ENCODE measurements at places on chromosomes 5 and 9.

- ATAC-seq = no peak
These were observed 18.0 kb downstream of the PAM start for GRCh38 chr5:102773133-102773532.

DNA sequence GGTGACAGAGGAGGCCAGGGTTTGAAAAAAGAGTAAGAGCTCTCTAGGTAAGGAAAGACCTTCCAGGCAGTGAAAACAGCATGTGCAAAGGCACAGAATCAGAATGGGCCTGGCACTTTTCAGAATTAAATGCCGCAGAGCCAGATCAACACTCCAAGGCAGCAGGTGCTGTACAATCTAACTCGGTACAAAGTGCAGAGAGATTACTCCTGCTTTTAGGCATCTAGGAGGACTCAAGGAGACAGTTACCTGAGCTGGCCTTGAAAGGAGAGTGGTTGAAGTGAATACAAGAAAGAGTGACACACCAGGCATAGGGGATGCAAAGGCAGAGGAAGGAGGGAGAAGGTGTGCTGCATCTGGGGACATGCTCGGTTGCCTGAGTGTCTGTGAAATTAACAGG lies 21.5 kb downstream of the HRH2 start:
- ATAC-seq = no peak

DNA sequence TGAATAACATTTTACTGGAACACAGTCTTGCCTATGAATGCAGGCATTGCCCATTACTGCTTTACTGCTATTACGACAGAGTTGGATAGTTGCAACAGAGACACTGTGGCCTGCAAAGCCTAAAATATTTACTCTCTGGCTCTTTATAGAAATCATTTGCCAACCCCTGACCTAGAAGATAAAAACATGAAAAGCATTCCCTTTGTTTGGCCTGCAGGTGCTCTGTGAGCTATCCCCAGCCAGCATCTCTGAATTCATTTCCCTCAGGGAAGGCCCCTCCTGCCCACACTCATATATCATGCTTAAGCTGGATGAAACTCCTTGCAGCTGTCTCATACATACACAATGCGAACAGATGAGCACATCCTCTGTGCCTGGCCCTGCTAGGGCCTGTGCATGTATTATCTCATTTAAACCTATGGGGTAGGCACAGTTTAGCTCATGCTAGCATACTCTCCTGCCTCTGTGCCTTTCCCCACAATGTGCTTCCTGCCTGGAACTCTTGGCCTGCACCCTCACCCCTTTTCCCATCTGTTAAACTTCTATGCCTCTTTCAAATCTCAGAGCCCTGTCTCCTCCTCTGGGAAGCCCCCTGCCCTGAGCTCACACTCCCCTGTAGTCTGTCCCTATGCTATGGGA lies 193.1 kb downstream of the PAX5 start:
- ATAC-seq = no peak

DNA sequence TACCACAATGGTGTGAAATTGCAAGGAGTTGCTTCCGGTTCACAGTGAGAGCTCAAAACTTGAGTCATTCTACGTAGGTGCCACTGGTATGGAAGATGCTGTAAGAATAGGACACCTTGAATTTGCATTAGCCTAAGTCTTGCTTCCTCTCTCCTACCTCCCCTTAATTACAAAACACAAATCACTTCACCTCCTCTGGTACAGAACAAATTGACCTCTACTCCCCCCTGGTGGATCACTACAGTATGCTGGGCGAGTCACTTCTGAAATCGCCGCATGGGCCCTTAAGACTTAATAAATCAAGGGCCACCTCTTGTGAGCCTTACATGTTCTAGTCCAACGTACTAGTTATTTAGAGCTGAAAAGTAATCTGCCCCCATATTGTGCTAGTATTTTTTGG lies 145.3 kb upstream of the SMARCA2 start:
- no peak for ATAC-seq

DNA sequence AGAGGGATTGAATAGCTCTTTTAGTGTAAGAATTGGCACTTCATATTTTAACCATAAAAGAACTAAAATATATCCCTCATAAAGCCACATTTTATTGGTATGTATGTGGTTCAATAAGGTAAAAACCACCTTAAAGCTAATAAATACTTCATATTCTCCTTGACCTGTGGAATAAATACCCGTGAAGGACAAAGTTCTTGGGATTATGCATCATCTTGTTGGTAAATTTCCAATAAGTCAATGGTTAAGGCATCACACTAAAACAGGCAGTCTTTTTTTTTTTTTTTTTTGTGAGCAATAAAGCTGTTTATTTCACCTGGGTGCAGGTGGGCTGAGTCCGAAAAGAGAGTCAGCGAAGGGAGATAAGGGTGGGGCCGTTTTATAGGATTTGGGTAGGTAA lies 161.9 kb downstream of the SNCAIP start:
- no peak for ATAC-seq

DNA sequence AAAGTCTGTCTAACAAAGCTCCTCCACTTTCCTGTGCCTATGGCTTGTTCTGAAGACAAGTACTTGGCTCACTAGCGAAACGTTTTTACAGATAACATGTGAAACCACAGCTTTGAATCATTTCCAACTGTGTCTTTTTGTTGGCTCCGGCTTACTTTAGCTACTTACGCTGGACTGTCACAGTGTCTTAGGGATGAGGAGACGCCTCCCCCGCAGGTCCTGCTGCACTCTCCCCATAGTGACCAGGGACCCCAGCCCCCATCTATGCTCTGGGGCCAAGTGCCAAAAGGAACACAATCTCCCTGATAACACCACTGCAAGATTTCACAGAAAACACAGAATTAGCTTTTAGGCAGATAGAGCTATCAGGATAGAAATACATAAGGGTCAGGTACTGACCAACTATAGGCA lies 219.1 kb downstream of the ADAMTS6 start:
- no peak for ATAC-seq

- ATAC-seq = no peak
These were observed 31.5 kb downstream of the HRH2 start for GRCh38 chr5:175689147-175689991.

Measured in activated CD4-positive, CD25-positive, alpha-beta regulatory T cell treated with anti-CD3 and anti-CD28 coated beads, Interleukin-2, amount 50 U/mL, for 24 hours (primary cell).